Colonic mucosa (tissue), 4 donors: ENCODE measurements at places on chromosomes 3 and 15. TPM values are rescaled to one million over a fixed set of nuclear protein-coding genes. Genes with fewer than 3 reads are reported as not detected.

DNA sequence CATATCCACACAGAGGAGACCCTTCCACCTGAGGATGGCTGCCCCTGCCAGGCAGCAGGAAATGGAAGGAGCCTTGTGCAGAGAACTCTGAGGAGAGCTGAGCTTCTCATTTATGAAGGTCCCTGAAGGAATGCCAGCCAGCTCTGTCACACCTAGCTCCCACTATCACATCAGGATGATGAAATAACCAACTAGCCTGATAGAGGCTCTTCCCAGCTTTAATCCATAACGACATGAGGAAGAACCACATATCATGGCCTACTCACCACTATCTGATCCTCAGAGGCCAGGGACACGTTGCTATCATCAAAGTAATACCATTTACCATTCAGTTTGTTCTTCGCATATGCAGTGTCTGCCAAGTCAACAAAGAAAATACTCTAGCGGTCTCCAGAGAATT is 1.5 kb upstream of the C3orf62 start:
- DNase-seq, result no peak

TMEM212 gene
- not detected for total RNA-seq

GRCh38 chr15:60251300-60252070 is 146.3 kb downstream of the ANXA2 start:
- no peak for DNase-seq

PRTG gene
- total RNA-seq, result 1.2 TPM

GRCh38 chr15:58453931-58454793 is 22.4 kb downstream of the LIPC start:
- DNase-seq, result no peak

DNA sequence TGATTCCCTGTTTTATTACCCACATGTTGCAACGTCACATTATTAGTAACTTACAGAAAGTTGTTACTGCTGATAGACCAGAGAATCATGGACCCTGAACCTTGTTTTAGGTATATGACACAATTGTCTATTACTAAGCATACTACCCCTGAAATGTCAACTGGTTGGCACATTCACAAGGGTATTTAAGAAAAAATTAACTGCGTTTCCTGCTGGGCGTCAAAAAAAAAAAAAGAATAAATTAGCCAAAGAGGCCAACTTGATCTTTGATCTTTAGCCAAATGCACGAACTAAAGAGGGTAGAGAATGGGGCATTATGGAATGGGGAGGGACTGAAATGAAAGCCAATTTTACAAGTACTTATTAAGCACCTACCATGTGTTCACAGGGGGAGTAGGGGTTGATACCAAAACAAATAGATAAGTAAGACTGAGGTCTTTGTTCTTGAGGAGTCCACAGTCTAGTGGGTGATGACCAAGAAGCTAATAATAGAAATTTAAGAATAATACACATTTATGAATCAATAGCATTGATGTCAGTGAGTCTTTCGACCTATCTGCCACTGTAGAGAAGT is 17.8 kb upstream of the MUC13 start:
- no peak for DNase-seq

- DNase-seq, result peak; percentile 32
Observed at GRCh38 chr15:63896336-63897115, 62.8 kb upstream of the HERC1 start.

- no peak for DNase-seq
Observed at GRCh38 chr3:170490828-170491560, 72.3 kb downstream of the CLDN11 start.

- no peak for DNase-seq
Observed at GRCh38 chr15:88218557-88219221, 37.9 kb downstream of the NTRK3 start.
